BJ (cell line): ENCODE measurements at places on chromosomes 5 and 9.

DNA sequence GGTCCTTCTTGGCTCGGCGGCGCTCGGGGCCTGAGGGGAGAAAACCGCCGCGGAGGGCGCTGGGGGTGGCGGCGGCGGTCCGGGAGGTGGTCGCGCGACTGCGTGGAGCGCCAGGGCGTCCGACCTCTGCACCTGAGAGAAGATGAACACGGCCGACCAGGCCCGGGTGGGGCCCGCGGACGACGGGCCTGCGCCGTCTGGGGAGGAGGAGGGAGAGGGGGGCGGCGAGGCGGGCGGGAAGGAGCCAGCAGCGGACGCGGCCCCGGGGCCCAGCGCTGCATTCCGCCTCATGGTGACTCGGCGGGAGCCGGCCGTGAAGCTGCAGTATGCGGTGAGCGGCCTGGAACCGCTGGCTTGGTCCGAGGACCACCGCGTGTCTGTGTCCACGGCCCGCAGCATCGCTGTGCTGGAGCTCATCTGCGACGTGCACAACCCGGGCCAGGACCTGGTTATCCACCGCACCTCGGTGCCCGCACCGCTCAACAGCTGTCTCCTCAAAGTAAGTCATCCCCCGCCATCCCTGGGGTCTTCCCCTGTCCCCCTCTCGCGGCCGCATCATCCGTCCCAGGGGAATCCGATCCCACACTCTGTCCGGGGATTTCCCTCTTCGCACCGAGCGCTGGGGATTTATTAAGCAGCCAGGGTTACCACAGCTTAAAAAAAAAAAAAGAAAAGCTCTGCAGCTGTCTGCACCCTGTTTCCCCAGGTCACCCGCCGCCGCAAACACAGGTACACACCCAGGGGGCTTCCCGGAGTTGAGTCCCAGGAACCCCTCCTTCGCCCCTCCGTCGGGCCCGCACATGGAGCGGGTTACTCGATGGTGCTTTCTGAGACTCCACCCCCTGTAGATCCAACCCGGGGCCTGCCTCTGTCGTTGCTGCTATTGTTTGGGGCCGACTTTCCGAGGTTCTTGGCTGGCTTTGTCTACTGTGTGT is at the start of gene GTF3C4:
Gene GTF3C4 (plus strand): TSS at position 8 of the 935 bp plus-strand sequence. CDS start 135 bp downstream, at position 143.
- DNase-seq, result no peak

DNA sequence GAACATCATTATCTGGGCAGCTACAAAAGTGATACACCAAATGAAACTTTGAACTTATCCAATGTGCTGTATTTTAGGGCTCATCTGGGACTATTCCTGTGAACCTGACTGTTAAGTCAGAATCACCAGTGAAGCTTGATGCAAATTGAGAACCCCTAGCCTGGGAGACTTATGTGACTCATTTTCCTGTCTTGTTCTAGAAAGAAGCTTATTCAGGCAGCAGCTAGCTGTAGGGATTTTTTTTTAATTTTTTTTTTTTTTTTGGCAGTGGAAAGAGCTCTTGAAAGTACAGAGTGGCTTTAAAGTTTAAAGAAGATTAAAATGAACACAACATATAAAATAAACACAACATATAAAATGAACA is 81.1 kb upstream of the TNFAIP8 start:
- peak; percentile 37 for DNase-seq

DNA sequence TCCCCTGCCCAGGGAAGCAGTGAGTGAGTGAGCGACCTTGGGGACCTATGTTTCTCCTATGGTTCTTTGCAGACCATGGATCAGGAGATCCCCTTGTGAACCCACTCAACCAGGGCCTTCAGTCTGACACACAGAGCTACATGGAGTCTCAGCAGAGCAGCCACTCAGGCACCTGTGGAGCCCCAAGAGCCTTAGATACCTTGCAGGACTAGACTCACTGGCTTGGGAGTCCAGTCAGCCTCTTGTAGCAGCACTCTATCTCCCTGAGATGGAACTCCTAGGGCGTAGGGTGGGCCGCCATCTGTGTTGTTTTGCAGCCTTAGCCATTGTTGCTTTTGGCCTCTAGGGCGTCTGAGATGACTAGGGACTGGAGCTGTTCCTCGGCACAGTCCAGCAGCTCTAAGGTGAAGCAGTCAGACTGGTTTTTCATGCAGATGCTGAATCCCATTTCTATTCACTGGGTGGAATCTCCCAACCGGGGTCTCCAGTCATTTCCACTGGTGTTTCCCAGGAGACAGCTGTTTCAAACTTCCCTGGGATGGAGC is 284.6 kb upstream of the RPS23 start:
- no peak for DNase-seq

DNA sequence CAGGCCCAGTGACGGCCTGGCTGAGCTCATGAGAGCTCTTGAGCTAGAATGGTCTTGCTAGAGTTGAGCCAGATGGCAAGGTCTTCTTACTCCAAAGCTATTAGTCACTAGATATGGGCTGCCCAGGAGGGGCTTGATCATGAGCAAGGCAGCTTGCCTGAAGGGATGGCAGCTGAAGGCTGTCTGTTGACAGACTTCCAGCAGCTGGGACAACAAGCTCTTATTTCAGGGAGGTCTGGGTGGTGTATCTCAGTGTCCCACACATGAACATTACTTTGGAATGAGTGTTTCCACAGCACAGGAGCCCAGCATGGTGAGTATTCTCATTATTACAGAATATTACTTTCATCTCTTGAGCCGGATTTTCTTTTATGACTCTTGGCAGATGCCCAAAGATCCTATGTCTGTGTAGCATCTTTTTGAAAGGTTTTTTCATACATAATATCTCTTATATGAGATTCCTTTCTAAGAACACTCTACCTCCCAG is 414.1 kb downstream of the ARHGEF28 start:
- DNase-seq, result no peak

DNA sequence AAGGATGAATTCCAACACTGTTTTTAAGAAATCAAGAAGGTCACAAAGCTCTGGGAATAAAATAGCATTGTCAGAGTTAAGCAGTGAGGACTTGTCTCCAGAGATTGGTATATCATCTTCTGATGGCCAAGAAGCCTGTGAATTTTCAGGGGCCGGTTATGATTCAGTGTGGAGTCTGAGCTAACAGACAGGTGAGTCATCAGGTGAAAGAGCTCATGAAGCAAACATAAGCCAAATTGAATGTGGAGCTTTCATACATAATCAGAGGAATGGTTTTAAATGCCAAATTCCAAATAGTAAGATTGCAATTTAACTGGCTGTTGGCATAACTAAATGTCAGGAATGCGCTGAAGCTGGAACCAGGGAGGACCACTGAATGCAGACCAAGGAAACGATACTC is 494.2 kb downstream of the MTRR start:
- DNase-seq, result no peak

DNA sequence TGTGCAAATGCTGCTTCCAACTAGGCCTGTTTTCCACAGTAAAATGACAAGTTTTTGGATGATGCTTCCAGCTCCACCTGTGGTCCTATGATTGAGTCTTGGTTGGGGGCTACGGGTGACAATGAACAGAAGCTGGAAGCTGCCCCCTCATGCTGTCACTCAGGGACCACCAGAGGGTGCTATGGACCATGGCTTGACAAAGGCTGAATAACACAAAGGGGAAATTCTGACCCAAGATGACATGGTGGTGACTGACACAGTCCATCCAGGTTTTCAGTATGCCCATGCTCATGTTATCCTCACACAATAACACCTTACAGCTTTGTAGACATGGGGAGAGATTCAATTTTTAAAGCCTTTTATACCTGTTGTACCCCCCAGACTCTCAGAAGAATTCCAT is 23.9 kb upstream of the SAP30L start:
- DNase-seq, result no peak

- DNase-seq, result no peak
Measured at GRCh38 chr5:68966596-68966995, 127.2 kb upstream of the SLC30A5 start.

DNA sequence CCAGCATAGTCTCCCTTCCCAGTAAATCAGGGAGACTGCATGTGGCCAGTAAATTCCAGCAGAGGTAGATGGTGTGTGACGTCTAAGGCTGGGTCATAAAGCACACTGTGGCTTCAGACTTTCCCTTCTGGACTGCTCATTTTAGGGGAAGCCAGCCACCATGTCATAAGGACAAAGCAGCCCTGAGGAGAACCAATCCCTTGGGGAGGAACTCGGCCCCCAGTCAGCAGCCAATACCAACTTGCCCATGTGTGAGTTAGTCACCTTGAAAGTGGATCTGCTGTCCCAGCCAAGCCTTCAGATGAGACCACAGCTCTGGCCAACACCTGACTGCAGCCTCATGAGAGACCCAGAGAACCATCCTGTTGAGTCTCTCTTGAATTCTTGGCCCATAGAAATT is 14.7 kb upstream of the NINJ1 start:
- DNase-seq, result no peak

GRCh38 chr5:106860398-106861044 is 810.2 kb downstream of the EFNA5 start:
- DNase-seq, result no peak

- DNase-seq, result no peak
Measured at GRCh38 chr5:142512043-142513042, 173.5 kb downstream of the FGF1 start.
